Nucleus accumbens (tissue), 56 donors: ENCODE measurements at places on chromosomes 11 and 22.

GRCh38 chr22:20392983-20393704, 807 bp upstream of the ZNF74 start:
- DNase-seq: no peak

- DNase-seq: no peak
Observed at GRCh38 chr11:106032861-106033260, 10.8 kb upstream of the MSANTD4 start.

DNA sequence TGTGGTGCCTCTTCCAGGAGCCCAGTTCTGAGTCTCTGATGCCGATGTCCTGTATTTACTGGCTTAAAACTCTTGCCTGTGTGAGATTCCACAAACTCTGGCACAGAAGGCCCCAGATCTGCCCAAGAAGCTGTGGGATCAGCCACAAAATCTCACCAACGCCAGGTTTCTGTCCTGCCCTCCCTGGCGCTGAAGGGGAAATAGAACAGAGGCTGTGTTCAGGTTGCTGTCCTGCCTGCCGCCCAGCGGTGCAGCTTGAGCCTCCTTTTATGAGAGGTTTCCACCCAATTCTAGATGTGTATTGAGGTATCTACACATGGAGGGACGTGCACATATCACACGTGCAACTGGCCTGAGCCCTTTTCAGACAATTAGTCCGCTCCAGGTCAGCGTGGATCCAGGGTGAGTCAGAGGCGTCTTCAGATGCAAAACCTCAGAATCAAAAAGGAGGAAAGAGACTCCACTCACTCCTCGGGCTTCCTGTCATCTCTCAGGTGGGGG, 2.2 kb downstream of the TMEM80 start:
- no peak for DNase-seq

GRCh38 chr11:117265745-117266144, 25.4 kb upstream of the BACE1-AS start:
- DNase-seq: no peak

DNA sequence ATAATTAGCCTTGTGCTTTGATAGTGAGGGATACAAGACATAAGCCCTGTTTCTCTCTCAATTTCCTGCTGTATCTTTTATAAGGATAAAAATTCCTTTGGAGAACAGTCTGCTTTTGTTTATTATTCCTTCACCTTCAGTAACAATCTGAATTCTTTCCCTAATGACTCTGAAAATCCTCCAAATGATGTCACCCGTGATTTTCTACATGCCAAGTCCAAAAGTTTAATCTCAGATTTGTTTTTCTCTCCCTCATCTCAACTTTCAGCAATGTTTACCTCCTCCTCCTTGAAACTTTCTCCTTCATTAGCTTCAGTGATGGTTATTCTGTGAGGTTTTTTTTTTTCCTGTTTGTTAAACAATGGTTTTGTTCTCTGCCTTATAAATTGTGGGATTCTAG, 2.2 kb downstream of the OR51E2 start:
- DNase-seq: no peak

GRCh38 chr11:37199082-37199481, 601.0 kb upstream of the RAG2 start:
- DNase-seq: no peak

DNA sequence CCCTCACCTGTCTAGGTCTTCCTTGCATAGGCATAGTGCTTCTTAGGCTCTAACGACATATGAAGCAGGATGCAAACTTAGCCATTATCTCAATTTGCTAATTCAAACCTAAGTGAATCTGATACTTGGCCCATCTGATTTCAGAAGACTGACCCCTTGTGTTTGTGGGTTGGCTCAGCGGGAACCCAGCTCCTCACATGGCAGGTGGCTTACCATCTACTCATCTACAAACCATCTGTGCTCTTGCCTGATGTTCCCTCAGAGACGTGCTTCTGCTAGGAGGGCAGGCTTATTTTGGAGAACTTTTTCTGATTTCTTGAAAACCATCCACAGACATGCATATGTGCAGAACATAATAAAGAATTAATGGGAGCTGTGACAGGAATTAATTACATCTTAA, 15.2 kb downstream of the ELMOD1 start:
- no peak for DNase-seq

DNA sequence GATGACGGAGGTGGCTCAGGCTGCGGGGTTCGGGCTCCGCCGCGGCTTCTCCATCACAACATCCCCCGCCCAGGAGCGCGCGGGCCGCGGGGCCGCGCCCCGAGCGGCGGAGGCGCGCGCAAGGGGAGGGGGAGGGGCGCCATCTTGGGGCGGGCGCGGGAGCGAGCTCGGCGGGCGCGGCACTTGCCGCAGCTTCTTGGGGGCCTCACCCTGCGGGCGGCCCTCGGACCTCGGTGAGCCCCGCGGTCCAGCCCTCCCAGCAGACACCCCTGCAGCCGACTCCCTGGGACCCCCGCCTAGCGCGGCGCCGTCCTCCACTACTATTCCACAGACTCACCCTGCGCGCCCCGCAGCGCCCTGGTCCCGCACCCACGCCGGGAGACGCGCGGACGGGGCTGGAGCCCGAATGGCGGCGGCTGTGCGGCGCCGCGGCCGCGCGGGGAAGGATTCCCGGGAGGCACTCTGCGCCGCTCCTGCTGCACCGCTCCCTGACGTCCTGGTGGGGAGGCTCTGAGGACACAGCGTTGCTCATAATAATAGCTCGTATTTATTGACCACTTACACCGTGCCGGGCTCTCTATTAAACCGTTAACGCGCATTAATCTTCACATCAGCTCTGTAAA, at the start of gene APBB1:
TSS of gene APBB1 (minus strand) at position 86 of the 623 bp plus-strand sequence. CDS start 7,747 bp downstream, outside the sequence.
- DNase-seq: peak; percentile 52

- DNase-seq: peak; percentile 70
Observed at GRCh38 chr22:18023509-18024275, 669 bp downstream of the MICAL3 start.

GRCh38 chr11:113591117-113591516, 115.0 kb downstream of the TMPRSS5 start:
- DNase-seq: no peak

DNA sequence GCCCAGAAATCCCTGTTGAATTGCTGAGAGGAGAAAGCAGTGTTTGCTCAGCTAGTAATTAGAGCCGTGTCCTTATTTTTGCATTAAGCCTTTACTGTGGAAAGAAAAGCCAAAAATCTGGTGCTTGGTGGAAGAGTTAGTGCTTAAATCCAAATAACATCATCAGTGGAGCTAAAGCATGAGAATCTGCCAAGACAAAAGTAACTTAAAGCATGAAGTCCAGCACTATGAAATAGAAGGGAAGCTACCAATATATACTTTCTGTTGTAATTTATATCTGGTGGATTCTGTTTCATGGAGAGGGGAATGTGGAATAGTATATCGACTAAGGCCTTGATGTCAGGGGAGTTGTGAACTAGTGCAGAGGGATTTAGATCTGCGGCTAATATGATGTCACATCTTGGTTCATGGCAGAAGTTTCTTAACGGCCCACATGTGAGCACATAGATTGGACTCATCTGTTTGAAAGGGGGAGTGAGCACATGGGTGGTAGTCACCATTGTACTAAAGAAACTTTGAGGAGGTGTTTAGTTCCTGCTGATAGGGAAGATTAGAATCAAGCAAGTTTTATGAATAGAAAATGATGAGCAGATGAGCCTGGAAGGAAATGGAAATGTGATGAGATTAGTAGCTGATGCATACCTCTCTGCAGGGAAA, 224.4 kb upstream of the MTNR1B start:
- no peak for DNase-seq

DNA sequence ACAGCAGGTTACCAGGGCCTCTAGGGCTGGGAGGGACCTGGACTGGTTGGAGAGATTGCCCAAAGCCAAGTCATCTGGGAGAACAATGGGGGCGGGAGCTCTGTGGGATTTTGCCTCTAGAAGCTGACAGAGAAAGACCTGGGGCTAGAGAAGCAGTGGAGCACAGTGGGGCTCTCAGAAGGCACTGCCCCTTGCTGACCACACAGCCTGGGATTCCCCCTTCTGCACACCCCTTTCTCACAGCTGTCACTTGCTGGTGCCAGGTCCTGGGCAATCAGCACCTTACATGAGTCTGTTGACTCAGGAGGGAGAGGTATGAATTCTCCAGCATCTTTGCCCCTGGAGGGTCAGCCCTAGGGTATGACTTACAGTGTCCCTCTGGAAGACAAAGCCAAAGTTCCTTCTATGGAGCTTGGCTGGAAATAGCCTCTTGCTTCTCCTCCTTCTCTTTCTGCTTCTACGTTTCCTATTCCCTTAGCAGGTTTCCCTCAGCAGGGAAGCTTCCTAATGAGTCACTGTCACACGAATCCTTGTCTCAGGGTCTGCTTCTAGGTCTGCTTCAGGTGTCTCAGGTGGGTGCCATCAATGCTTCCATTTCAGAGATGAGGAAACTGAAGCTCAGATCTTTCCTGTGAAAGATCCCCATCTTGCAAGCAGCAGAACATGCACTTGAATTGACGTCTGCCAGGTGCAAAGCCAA, 27.0 kb downstream of the GDPD5 start:
- no peak for DNase-seq

- no peak for DNase-seq
Observed at GRCh38 chr22:24506802-24507438, 11.8 kb downstream of the UPB1 start.

GRCh38 chr11:124899383-124900145, 1.9 kb upstream of the ROBO4 start:
- no peak for DNase-seq

DNA sequence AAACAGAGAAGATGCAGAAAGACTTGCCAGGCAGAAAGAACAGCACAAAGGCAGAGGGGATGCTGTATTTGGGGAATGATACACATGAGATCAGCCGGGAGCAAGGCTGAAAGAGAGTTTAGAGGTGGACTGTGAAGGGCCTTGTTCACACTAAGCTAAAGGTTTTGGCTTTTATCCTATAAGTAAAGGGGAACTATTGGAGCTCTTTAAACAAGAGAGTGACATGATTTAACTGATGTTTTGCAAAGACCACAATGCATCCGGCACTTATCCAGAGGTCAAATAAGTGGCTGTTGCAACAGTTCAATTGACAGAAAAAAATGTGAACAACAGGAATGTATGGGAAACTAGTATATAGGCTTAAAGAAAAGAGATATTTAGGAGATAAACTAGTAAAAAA, 64.7 kb upstream of the RRAS2 start:
- DNase-seq: no peak
